ENCODE measurements at places on chromosomes 6 and 20.

- DNase-seq: no peak
Observed at GRCh38 chr20:33687993-33688937, 2.1 kb upstream of the E2F1 start.

DNA sequence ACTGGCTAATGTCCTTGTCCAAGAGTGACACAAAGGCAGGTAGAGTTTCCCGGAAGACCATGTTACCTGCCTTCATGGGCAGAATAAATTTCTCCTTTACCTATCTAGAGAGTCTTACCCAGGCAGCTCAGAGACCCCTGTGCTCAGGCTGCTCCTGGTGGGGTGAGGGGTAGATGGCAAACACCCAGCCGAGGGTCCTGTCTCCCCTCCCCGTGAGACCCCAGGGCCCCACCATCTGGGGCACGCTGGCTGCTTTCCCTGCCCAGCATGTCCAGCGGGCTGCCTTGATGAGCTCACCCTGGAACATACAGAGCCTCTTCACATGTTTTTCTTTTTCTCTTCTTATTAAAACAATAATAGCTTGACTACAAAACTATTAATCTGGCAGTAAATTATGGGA lies 116.5 kb downstream of the EDN3 start:
- DNase-seq: no peak

GRCh38 chr6:158009935-158010585 lies 28.4 kb downstream of the SYNJ2 start:
- no peak for DNase-seq

- peak; percentile 57 for DNase-seq
Observed at GRCh38 chr6:98833057-98833306, 1.4 kb upstream of the POU3F2 start.

GRCh38 chr6:100726666-100727065 lies 154.5 kb downstream of the ASCC3 start:
- no peak for DNase-seq

GRCh38 chr6:17280138-17280537 lies 1.0 kb upstream of the RBM24 start:
- DNase-seq: no peak

GRCh38 chr6:134584847-134585516 lies 267.1 kb upstream of the SGK1 start:
- no peak for DNase-seq

DNA sequence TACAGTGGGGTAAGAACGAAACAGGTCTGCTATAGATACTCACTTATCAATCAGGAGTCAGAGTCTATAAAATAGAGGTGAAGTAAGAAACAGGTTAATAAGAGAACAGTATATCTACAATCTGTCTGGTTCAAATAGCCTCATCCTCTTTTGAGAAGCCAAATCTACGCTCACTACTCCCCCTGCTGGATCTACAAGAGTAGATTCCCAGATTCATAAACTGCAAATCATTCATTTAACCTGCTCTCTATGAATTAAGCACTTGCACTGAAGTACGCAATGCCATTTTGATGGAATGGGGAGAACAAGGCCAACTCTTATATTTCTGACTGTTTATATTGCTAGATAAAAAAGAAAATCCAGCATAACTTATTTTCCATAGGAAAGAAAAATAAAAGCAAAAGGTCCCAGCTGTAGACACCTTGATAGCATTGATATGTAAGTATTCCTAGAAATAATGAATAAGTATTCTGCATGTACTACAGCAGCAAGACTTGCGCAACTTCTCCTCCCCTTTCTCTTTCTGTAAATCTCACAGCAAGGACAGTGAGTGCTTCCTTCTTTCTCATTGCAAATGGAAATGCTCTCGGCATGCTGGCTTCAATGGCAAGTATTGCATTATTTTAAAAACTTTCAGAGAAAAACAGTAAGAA lies 92.3 kb downstream of the RFX6 start:
- DNase-seq: no peak

GRCh38 chr6:39430871-39431523 lies 108.5 kb upstream of the KCNK16 start:
- peak; percentile 90 for DNase-seq

- DNase-seq: no peak
Observed at GRCh38 chr6:12403201-12403826, 113.2 kb downstream of the EDN1 start.

- no peak for DNase-seq
Observed at GRCh38 chr20:48339190-48339985, 488.4 kb downstream of the PREX1 start.

- no peak for DNase-seq
Observed at GRCh38 chr6:100475554-100476320, 11.0 kb upstream of the SIM1 start.

DNA sequence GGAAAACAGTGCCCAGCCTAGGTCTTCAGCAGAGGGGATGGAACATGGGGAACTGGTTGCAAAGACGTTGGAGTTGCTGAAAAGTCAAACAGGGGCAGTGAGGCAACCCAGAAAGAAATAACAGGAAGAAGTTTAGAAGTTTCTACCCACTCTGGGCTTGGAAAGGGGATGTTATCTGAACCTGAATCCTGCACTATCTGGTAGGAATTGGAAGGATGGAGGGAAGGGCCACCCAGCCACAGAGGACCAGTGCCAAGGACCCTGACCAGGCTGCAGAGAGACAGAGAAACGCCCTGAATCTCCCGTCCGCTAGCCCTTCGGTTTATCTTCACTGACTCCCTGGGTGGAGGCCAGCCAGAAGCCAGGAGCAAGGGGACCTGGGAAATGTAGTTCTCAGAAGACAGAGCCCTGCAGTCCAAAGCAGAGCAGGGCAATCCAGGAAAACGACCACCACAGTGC lies 217.3 kb upstream of the RREB1 start:
- no peak for DNase-seq

GRCh38 chr6:28858963-28859362 lies 64.8 kb downstream of the TRIM27 start:
- DNase-seq: no peak

DNA sequence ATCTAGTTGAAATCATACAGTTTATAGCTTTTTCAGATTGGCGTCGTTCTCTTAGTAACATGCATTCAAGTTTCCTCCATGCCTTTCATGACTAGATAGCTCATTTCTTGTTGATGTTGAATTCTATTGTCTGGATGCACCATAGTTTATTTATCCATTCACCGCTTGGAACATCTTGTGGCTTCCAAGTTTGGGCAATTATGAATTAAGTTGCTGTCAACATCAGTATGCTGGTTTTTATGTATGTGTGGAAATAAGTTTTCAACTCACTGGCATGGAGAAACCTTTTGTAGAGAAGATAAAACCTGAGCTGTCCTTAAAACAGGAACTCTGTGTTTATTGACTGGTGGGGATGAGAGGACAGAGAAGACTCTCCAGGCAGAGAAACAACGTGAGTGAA lies 248.0 kb downstream of the CDC5L start:
- no peak for DNase-seq

GRCh38 chr20:50784464-50784863 lies 10.4 kb upstream of the BCAS4 start:
- DNase-seq: no peak

DNA sequence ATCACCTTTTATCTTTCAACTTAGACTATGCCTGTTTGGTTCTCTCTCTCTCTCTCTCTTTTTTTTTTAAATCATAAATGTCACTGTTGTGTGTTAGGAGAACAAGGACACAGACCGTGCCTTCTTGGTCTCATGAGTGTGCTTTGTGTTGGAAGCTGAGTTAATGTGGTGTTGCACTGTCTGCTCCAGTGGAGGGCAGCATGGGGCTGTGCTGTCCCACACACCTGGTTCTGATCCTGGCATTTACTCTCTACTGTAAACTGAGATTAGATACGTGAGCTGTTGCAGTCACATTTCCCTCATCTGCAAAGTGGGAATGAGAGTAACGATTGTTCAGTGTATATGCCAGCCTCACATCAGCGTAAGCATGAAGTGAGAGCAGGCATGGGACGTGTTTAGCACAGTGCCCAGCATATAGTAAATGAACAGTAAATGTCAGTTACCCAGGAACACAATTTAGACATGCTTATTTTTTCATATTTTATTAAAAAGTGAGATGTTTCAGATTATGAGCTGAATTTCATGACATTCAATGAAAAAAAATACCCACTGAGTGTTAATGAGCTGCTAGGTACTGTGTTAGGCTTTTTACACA lies 161.1 kb downstream of the FARS2 start:
- no peak for DNase-seq

Measured in posterior cingulate gyrus (tissue), 11 donors.